Activated CD4-positive, alpha-beta T cell treated with anti-CD3 and anti-CD28 coated beads for 1 hour (primary cell): ENCODE measurements at places on chromosomes 6 and 20.

DNA sequence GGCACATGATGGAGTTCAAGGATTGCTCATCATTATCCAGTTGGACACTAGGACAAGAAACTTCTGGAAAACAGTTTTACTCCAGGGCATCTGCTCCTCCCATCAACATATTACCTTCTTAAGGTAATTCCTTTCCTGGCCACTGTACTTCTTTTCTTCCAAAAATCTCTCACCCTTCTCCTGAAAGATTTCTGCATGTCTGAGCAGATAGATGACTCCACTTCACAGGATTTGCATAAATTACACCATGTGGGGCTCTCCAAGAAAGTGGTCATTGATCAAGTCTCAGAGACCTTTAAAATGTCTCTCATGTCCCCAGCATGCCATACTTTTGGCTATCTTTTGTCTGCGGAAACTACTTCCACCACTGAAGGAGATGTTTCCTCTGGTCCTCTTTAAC lies 103.2 kb upstream of the TNFAIP3 start:
- no peak for DNase-seq

DNA sequence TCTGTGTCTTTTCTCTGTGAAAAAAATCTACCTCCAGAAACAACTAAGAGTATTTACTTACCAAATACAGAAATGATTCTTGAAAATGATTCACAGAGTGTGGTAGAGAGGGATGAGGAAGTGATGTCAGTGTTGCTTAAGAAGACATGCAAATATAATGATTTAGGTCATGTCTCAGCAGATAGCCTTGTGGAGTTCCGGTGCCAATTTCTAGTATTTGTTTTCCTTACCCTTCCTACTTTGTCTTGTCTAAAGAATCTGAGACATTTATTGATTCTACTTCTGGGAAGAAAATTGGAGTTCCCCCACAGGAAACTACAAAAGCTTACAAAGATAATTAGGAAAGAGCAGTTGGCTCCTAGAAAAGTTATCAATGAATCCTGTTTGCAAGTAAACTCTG lies 68.8 kb downstream of the GJA1 start:
- DNase-seq = no peak

DNA sequence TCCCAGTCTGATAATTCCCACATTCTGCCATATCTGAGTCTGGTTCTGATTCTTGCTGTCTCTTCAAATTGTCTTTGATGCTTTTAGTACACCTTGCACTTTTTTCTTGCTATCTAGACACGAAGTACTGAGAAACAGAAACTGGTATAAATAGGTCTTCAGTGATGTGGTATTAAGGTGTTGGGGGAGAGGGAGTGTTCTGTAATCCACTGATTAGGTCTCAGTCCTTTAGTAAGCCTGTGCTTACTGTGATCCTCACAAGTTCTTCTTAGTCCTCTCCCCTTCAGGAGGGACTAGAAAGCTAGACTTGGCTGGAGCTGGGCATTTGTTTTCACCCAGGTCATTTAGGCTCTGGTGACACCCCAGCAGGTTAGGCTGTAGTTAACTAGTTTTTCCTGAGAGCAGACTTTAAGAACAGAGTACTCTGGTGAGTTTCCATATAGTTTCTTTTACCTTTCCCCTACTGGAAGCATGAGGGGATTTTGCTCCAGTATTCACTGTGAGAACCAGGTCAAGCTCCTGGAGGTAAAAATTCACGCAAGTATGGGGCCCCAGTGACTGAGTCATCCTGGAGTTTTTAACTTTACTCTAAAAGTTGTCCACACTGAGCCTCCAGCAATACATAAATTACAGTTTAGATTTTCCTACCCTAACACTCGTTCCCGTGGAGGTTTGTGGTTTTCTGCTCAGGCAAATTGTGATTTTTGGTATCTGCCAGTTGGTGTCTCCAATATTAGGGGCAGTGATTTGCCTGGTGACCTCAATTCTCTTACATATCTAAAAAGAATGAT lies 154.6 kb downstream of the CDKAL1 start:
- no peak for DNase-seq

DNA sequence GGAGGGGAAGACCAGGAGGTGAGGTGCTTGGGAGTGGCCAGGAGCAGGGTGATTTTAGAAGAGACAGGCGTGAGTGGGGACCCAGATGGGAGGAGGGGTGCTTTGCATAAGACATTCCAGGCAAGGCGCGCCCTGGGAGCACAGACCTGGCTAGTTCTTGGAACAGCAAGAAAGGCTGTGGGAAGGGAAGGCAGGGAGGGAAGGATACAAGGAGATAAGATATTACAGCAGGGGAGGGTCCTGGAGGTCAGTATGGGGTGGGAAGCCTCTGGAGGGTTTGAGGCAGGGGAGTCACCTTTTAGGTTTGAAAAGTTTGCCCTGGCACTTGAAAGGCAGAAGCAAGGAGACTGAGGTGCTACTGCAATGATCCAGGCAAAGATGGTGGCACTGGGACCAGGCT lies 111.8 kb downstream of the ZDHHC14 start:
- DNase-seq = no peak

DNA sequence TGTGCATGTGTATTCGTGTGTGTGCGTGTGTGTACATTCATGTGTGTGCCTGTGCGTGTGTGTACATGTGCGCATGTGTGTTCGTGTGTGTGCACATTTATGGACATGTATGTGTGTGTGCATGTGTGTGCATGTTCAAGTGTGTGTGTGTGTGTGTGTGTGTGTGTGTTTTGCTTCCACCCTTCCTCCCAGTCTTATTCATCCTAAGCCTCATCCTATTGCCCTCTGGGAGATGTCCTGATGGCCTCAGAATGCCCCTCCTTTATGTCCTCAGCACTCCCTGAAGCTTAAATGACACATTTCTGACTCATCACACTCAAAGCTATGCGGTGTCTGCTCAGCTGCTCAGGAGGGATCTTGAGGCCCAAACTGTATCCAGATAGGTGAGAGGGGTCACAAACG lies 76.6 kb upstream of the CCDC167 start:
- DNase-seq = no peak

GRCh38 chr20:4160761-4161305 lies 145.5 kb upstream of the RNF24 start:
- DNase-seq = no peak

DNA sequence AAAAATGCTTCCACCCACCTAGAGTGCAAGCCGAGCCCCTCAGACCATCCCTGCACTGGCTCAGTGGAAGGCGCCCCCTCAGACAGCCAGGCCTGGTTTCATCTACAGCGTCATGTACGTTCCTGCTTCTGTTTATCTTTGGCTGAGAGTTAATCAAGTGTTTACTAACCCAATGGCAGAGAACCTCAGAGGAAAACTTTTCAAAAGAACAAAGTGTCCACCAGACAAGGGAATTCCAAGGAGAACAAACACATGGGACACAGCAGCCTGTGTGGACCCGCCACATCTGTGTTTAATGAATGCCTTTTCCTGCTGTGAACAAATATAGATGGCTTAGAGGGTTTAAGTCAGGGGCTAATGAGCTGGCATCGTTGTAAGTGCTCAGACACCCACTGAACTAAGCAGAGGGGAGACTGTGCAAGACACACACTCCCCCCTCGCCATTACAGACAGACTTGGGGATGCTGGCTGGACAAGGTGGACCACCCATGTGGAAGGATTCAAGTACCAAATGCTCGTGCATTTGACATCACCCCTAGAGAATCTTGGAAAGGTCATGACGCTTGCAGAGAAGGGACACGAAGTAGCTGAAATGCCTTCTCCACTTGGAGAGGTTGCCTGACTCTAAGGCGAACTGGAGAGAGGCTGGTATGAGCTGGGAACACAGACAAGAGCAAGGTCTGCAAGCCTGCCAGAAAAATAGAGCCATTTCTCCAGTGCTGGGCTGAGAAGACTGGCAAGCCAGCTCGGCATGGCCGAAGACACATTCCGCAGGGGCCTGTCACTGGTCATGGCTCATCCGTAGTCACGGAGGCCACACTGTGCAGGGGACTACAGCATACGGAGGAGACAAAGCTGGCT lies 53.5 kb upstream of the NXT1 start:
- DNase-seq = no peak

DNA sequence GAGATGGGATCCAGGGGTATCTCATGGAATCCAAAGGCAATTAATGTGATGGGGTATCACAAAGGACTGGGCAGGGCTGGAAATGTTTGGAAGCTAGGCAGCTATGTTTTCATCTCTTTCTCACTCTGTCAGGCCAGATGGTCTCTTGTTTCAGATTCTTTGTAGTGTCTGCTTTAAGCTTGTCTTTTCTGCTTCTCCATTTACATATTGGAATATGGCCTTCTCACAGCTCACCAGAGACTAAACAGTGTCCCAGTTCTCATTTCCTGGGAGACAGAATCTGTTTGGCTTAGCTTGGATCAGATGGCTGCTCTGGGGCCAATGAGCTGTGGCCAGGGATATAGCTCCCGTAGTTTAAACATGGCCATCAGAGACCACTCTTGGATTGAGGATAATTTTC lies 78.9 kb downstream of the SLC35F1 start:
- no peak for DNase-seq

GRCh38 chr6:45614488-45615285 lies 237.0 kb upstream of the SUPT3H start:
- DNase-seq = no peak

DNA sequence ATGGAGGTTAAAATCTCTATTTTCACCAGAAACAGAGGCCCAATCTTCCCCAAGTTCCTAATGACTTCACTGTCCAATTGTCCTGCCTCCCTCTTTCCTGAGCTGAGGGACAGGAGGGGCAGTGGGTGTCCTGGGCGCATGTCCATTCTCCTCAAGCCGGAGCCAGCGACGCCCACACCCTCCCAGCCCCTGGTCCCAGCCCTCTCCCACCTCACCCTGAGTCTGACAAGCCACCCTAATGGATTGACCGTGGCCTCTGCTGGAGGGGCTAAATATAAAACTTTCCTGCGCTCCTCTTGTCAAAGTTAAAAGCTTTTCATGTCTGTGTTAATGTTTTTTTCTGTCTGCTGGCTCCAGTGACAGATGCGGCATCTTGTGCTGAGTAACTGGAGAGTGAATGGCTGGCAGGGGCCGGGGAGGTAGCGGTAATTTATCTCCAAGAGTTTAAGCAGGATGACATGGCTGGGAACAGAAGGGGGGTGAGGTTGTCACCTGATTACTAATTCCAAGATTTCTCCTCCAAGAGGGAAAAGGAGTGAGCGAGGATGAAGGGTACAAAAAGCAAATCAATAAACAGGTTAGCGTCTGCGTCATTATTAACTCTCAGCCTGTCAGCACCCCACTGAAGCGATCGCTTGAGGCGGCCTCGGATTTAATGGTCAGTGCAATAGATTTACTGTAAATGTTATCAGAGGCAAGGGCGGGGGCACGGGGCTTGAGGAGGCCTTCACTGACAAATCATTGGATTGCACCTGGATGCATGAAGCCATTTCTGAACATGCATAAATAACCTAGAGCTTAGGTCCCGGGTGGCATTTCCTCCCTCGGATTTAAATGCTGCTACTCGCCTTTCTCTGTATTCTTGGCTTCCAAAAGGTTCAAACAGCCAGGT lies 118.1 kb upstream of the MAFB start:
- DNase-seq = no peak

- no peak for DNase-seq
Observed at GRCh38 chr20:23643659-23644058, 5.9 kb upstream of the CST3 start.

DNA sequence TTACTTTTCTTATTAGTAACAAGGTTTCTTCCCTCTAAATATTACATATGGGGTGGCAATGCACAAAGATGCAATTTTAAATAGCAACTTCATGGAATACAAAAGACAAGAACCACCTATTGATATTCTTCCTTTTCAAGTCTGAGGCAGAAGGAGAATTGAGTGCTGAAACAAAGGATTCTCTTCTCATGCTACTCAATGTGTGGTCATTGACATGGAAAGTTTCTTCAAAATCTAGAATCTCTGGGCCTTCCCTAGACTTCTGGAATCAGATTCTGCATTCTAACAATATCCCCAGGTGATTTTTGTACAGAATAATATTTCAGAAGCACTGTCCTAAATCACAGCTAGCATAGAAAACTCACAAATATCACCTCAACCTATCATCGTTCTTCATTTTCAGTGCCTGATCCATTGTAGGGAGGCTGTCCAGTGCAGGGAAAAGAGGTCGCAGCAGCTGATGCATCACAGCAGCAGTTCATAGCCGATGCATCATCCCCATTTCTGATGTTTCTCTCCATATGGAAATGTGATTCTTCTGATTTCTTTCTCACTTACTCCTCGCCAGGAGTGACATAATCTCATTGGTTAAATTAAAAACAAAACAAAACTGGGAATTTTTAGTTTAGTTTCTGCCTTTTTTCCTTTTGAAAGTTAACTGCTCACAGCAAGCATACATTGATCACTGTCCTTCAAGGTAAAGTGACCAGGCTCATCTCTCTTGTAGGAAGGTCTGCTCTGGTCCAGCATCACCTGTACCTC lies 139.5 kb upstream of the FAM83B start:
- no peak for DNase-seq

- DNase-seq = no peak
Observed at GRCh38 chr20:926670-927069, 10.5 kb upstream of the ANGPT4 start.

DNA sequence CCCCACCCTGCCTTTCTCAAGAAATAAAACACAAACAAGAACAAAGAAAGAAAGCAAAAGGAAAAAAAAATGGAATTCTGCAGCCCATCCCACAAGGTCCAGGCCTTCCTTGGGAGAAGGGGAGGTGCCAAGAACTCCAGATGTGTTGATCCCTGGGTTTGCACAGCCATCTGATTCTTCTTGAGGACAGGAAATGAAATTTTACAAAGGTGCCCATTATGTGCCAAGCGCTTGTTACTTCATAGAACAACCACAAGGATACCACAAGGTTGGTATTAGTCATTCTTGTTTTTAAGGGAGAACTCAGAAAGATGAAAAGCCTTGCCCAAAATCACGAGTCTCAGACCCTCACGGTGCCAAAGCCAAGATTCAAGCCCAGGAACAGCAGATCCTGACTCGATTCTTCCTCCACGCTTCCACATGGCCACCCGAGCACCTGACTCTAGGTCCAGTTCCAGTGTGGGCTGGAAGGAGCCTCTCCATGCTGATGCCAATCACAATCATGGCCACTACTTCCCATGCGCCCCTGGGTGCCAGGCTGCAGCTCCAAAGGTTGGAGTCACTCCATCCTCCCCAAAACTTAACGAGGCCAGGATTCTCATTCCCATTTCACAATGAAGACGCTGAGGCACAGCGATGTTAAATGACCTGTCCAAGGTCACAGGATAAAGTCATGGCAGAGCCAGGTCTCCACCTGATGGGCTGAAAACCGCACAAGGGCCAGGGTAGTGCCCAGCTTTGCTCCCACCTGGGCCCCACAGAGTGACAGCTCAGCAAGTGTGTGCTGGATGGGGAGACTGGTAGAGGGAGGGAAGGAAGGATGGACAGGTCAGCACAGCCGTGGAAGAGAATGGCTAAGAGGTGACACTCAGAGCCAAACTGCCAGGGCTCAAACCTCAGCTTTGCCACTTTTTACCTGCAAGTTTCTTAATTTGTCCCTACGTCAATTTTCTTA lies 66.7 kb upstream of the TOP1 start:
- DNase-seq = no peak

- DNase-seq = no peak
Observed at GRCh38 chr20:46108435-46108841, 9.7 kb upstream of the CD40 start.
